Effector memory CD8-positive, alpha-beta T cell (primary cell): ENCODE measurements at places on chromosomes 7 and 10.
A peak's percentile ranks its signal among the peaks of the same experiment; 100 is the strongest.

GRCh38 chr7:33070831-33071230 is 8.3 kb upstream of the NT5C3A start:
- no peak for DNase-seq

- DNase-seq: no peak
Measured at GRCh38 chr7:1693991-1694524, 24.0 kb downstream of the ELFN1 start.

DNA sequence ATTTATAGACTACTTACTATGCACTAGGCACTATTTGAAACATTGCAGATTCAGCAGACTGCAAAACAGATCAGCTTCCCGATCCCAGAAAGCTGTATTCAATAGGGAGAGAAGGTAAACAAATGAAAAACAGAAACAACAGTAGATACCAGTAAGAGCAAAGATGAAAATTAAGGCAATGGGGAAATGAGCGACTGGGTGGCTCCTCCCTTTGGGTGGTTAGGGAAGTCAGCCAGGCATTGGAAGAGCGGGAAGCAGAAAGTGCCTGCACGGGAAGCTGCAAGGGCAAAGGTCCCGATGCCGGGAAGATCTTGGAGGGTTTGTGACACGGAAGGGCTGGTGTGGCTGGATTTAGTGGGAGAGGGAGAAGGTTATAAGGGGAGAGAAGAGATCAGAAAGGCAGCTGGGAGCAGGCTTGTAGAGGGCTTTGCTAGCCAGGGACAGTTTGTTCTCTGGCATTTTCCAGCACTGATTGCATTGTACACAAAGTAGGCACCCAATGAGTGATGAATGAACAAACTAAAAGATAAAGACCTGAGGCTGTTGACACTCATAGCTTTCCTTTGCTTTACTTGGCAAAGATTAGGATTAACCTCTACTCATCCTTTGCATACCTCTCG is 67.8 kb downstream of the NAMPT start:
- DNase-seq: no peak

DNA sequence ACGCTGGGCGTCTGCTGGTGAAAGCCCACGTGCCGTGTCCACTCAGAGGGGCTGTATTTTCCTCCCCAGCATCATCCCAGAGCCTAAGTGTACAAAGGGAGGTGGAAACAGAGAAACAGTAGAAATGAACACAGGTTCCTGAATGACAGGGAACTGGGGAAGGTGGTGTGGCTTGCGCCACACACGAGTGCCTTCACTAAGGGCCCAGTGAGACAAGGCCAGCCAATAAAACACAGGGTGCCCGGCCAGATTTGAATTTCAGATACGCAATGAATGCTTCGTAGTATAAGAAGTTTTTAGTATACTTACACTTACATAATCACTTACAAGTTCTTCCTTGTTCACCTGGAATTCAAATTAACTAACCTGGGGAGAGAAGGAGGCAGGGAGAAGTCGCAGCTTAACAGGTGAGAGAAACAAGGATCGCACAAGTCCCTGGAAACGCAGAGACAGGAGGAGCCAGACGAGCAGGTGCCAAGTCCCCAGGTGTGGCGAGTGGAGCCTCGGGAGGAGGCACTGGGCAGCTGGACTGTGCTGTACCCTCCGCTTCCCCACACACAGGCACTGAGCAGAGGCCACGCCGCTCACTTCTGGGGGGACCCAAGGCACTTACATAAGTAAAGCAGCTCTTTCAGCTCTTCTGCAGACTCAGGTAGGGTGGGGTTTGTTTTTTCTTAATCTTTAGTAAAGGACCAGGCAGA is 105.2 kb upstream of the MGMT start:
- no peak for DNase-seq

DNA sequence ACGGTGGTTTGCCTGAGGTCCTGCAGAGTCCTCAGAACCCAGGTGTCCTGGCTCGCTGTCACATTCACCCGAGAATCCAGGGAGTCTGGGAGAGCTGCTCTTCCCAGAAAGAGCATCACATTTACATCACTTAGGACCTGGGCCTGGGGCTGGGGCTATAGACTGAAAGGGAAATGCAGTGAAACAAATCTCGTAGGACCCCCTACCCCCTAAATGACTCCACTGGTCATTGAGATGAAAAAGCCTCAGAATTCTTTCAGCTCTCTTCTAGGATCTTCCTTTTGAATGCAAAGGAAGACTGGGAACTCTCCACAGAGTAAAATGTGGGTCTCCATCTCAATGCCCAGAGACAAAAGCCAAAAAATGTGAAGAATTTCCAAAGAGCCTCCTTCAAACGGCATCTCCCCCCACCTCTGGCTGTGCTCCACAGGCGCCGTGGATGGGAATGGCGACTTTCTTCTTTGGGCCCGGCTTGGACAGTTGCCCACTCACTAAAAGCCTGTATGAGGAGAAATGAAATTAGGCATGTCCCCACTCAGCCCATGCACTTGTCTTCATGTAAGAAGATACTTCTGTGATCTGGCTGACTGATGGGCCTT is 49.0 kb upstream of the PODXL start:
- no peak for DNase-seq

DNA sequence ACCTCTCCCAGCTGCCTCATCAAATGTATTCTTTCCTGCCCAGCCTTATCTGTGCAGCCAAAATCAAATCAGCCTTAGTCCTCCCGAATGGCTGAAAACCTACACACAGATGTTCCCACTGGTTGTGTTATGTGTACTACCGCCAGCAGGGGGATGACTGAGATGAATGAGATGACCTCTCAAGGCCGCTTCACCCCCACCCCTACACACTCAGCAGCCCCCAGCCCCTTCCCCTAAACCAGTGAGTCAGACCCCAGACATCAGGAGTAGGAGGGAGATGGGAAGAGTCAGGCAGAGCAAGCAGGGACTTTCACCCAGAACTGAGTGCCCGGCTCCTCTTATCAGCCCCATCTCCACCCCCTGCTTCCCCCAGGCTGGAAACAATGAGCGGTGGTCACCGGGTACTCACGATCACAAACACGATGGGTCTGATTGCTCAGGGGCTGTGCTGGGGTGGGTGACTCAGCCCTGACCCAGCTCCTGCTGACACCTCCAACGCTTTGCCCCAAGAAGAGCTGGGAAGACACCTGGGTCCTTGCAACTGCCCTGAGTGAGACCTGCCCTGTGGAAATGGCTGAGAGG is 6.5 kb upstream of the C10orf105 start:
- DNase-seq: no peak

DNA sequence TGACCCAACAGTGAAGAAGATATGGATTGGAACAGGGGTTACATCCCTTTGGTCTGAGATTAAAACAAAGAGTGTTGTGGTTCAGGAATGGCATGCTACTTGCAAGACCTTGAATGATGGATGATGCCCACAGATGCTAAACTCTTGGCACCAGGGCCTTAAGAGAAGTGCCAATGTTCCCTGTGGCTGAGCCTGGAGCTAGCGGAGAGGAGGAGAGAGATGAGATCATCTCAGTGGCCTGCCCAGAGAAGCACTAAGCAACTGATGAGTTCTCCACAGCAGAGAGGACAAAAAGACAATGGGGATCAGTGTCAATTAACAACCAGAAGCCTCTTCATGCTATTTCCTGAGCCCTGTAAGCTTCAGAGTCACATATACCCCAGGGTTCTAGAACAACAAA is 97.8 kb downstream of the ELAPOR2 start:
- no peak for DNase-seq

GRCh38 chr7:94160719-94161435 is 156.7 kb upstream of the BET1 start:
- DNase-seq: no peak

DNA sequence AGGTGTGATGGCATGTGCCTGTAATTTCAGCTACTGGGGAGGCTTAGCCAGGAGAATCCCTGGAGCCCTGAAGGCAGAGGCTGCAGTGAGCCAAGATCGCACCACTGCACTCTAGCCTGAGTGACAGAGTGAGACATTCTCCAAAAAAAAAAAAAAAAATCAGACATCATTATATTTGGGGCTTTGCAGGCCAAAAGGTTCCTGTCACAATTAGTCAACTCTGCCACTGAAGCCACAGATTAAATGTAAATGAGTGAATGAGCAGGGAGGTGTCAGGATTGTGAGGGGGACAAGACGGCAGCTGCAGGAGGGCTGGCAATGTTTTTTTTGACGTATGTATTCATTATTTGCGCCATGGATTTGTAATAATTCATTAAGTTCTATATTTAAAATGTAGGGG is 3.3 kb downstream of the ZNF33B start:
- no peak for DNase-seq

- no peak for DNase-seq
Measured at GRCh38 chr10:71657604-71658466, 61.7 kb downstream of the C10orf105 start.

- no peak for DNase-seq
Measured at GRCh38 chr7:92221766-92222165, 23.9 kb downstream of the KRIT1 start.

- DNase-seq: no peak
Measured at GRCh38 chr10:77529050-77529576, 108.5 kb downstream of the KCNMA1 start.

DNA sequence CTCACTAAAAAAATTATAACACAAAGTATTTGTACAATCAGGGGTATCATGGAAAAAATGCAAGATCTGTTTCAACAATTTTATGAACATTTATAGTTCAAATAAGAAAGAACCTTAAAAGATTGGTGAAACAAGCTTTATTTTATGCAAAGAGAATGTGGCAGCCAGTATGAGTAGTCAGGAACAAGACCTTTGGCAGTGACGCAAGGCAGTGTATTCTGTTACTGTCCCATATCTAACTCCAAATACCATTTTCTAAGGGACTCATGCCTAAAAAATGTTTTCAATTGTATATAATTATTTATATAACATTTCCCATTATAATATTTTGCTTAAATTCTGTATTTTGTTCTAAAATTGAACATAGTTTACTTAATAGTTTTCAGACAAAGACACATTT is 19.1 kb upstream of the FAM53B start:
- no peak for DNase-seq

DNA sequence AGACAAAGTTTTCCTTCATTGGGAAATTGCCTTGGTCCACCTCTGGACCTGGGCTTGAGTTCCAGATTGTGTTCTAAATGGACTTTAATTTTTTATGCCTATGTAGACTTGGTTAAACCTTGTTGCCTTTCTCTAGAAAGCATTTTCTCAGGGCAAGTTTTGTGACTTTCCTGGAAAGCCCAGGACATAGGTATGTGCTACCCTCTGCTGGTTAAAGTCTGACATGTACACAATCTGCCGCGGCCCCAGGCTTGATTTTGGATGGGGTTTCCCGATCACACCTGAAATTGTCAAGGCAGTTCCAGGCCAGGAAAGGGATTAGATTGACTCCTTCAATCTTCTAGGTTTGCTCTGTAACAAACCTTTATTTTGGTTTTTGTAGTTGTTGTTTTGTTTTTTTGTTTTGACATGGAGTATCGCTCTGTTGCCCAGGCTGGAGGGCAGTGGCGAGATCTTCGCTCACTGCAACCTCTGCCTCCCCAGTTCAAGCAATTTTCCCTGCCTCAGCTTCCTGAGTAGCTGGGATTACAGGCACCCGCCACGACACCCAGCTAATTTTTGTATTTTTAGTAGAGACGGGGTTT is 14.1 kb upstream of the AKR1B10 start:
- no peak for DNase-seq

GRCh38 chr7:145434811-145435210 is 599.0 kb upstream of the TPK1 start:
- DNase-seq: no peak

GRCh38 chr10:86206240-86206579 is 160.4 kb downstream of the GRID1 start:
- no peak for DNase-seq

GRCh38 chr7:30224511-30225062 is 59.8 kb upstream of the ZNRF2 start:
- DNase-seq: no peak

DNA sequence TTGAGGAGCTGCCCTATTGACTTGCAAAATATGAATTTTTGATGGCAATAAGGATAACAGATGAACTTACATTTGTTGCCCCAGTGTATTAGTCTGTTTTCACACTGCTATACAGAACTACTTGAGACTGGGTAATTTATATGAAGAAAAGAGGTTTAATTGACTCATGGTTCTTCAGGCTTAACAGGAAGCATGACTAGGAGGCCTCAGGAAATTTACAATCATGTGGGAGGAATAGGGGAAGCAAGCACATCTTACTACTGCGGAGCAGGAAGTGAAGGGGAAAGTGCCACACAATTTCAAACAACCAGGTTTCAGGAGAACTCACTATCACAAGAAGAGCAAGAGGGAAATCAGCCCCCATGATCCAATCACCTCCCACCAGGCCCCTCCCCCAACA is 57.9 kb downstream of the ZNF22 start:
- DNase-seq: no peak

- DNase-seq: no peak
Measured at GRCh38 chr10:21527598-21528235, 2.2 kb upstream of the SKIDA1 start.

DNA sequence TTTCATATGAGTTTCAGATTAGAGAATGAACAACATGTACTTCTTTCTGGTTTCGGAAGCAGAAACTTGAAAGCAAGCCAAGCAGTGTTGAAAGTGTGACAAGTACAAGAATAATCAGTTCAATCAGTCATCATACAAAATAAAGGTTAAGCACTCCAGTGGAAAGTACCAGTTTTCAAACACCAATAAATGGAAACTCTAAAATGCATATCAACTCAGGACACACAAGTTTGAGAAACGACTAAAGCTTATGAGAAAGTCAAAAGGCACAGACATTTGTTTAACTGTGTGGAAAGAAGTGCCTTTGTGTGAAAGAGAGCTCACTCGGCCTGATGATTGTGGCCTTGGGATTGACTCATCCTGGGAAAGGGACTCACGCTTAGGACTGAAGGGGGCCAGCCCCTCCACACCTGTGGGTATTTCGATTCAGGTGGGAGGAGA is 60.6 kb upstream of the AKR1C1 start:
- no peak for DNase-seq

- no peak for DNase-seq
Measured at GRCh38 chr10:48462482-48463020, 142.3 kb downstream of the ARHGAP22 start.

DNA sequence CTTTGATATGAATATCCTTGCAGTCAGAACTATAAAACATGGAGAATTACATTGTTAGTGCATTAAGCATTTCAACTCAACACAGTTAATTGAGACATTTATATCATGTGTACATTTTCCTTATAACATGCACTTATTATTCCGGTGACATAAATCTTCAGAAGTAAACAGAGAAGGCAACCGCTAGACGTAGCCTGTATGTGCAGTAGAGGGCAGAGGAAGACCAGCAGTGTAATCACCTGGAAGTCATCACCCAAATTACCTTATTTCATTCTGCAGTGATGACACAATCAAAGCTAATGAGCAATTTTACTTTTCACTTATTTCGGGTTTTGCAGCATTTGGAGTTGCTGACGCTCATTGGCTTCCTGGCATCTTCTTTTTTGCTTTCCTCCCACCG is 394.6 kb downstream of the SDK1 start:
- no peak for DNase-seq

DNA sequence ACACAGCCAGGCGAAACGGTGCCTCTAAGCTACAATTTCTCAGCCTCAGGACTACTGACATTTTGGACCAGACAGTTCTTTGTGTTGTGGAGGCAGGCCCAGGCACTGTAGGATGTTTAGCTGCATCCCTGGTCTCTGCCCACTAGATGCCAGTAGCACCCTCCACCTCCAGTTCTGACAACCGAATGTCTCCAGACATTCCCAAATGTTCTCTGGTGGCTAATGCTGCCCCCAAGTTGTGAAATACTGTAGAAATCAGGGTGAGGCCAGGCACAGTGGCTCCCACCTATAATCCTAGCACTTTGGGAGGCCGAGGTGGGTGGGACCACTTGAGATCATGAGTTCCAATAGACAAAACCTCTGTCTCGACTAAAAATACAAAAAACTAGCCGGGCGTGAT is 18.2 kb downstream of the HNRNPF start:
- DNase-seq: peak; percentile 19

GRCh38 chr7:338295-339061 is 48.5 kb downstream of the FOXL3 start:
- DNase-seq: no peak
